RCC 7860 (cell line): ENCODE measurements at places on chromosomes 4 and X.
A peak's percentile ranks its signal among the peaks of the same experiment; 100 is the strongest.

DNA sequence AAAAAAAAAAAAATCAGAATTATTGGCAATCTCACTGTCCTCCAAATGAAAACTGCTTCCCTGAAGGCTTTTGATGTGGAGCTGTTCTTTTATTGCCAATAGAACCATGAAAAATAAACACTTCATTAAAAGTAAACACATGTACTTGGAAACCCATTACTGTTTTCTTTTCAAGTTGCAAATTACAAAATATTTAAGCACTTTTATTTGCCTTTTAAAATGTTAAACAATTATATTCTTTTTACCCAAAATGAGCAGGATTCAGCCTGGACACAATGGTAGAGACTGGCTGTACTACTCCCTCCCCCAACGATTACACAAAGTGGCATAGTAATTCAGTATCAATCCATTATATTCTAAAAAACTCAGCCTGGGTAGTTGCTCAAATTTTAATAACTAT, 60.9 kb downstream of the SH2D1A start:
- no peak for DNase-seq

- DNase-seq, result no peak
Measured at GRCh38 chr4:82519072-82519471, 42.7 kb downstream of the TMEM150C start.

GRCh38 chr4:122129061-122129460, 23.1 kb upstream of the BLTP1 start:
- DNase-seq, result no peak

DNA sequence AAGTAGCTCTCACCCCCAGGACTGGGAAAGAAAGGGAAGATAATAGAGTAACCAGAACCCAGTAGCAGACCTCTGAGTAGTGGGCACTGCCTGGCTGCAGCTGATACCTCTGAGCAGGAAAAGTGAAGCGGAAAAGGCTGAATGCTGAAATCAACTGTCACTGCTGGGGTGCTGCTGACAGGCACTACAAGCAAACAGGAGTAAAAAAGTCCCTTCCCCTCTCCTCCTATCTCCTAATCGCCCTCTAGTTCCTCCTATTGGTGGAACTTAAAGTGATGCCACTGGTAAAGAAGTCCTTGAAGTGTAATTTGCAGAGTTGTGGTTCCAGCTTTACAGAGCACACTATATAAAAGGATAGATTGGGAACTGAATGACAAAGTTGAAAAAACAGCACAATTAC, 32.8 kb upstream of the GLRB start:
- peak; percentile 9 for DNase-seq

- DNase-seq, result no peak
Measured at GRCh38 chrX:119880076-119880475, 8.4 kb downstream of the NDUFA1 start.

GRCh38 chr4:174658246-174658645, 136.0 kb upstream of the HPGD start:
- DNase-seq, result no peak
